ENCODE measurements at places on chromosomes 7 and 10. TPM values are rescaled to one million over a fixed set of nuclear protein-coding genes. Genes with fewer than 3 reads are reported as not detected.

Gene PAXIP1
- total RNA-seq: 9.8 TPM

Gene NOM1
- total RNA-seq: 21.1 TPM

Gene CACNB2
- 1.4 TPM for total RNA-seq

Gene OR2A5
- total RNA-seq: not detected

Gene PLAC9
- not detected for total RNA-seq

Gene MCU
- 32.5 TPM for total RNA-seq

Gene CYP2E1
- 0.91 TPM for total RNA-seq

Gene EPHB6
- total RNA-seq: 10.5 TPM

Gene EBF3
- not detected for total RNA-seq

Gene TMEM26
- 0.30 TPM for total RNA-seq

Gene SDK1
- total RNA-seq: 11.6 TPM

Gene BLNK
- total RNA-seq: 7.0 TPM

Gene PSD
- 1.9 TPM for total RNA-seq

Gene CRYGN
- 0.61 TPM for total RNA-seq

Gene IKZF1
- total RNA-seq: 34.8 TPM

Gene PRR15
- 2.9 TPM for total RNA-seq

Gene OGDHL
- total RNA-seq: not detected

Gene KAZALD1
- total RNA-seq: 3.8 TPM

Gene STAMBPL1
- 7.7 TPM for total RNA-seq

Gene GHRHR
- not detected for total RNA-seq

Gene FOXP2
- 5.1 TPM for total RNA-seq

Gene SPAG6
- total RNA-seq: 44.1 TPM

Gene RARRES2
- 54.2 TPM for total RNA-seq

Gene GJD4
- not detected for total RNA-seq

Gene EN2
- not detected for total RNA-seq

Gene PODXL
- total RNA-seq: 82.8 TPM

Gene PLCE1
- total RNA-seq: 14.2 TPM

Gene CLDN3
- total RNA-seq: 61.0 TPM

Gene OR2A42
- 0.46 TPM for total RNA-seq
